Stimulated activated CD8-positive, alpha-beta memory T cell treated with anti-CD3 and anti-CD28 coated beads, Interleukin-4, amount 100 ng/mL, for 4 hours (primary cell): ENCODE measurements at places on chromosomes 13 and 19.

DNA sequence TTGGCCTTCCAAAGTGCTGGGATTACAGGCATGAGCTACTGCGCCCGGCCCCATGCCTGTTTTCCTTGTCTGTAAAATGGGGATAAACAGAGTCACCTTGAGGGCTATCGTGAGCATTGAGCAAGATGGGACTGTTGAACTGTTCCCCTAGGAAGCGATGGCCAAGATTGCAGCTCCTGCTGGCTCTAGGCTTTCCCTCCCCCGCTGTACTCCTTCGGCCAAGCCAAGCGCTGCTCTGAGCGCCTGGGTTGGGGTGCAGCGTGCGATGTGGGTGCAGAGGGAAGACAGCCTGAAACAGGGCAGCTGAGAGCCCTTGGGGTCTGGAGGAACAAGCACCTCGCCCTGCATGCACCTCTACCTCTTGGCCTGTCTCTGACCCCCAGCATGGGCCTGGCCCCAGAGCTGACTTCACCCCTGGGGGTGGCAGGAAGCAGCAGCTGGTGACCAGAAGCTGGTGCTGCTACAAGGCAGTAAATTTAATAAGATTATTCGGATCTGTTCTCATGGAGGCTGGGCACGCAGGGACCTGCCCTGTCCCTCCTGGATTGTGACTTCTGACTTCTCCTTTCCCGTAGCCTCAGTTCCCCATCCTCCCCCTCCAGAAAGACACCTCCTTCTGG is 5.3 kb downstream of the GNG8 start:
- DNase-seq: no peak

GRCh38 chr13:33119856-33120543 is 103.8 kb downstream of the KL start:
- no peak for DNase-seq

GRCh38 chr19:17259118-17259780 is 5.3 kb downstream of the USHBP1 start:
- no peak for DNase-seq

GRCh38 chr19:11268783-11269267 is 6.5 kb upstream of the DOCK6 start:
- DNase-seq: no peak

DNA sequence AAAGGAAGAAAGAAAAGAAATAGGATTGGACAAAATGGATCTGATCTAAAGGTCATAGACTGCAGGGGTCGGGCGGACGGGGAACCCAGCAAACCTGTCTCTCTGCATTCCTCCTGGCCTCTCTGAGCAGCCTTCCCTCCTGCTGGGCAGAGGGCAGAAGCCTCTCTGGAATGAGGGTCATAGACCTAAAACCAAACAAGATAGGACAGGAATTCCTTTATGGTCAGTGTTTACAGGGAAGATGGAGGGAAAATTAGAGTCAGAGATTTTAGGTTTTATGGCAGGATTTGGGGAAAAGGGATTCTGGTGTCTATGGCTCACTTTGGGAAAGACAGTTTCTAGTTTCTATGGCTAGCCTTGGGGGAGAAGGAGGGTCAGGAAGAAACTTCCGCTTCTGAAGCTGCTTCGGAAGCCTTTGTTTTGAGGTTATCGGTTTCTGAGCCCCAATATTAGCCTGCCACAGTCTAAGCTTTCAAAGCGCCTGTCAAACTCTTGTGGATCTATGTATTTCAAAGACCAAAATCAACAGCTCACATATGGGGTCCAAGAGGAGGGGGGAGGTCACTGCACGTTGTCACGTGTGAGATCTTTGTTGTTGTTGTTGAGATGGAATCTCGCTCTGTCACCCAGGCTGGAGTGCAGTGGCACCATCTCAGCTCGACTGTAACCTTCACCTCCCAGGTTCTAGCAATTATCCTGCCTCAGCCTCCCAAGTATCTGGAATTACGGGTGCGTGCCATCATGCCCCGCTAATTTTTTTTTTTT is 18.9 kb upstream of the DPRX start:
- no peak for DNase-seq

DNA sequence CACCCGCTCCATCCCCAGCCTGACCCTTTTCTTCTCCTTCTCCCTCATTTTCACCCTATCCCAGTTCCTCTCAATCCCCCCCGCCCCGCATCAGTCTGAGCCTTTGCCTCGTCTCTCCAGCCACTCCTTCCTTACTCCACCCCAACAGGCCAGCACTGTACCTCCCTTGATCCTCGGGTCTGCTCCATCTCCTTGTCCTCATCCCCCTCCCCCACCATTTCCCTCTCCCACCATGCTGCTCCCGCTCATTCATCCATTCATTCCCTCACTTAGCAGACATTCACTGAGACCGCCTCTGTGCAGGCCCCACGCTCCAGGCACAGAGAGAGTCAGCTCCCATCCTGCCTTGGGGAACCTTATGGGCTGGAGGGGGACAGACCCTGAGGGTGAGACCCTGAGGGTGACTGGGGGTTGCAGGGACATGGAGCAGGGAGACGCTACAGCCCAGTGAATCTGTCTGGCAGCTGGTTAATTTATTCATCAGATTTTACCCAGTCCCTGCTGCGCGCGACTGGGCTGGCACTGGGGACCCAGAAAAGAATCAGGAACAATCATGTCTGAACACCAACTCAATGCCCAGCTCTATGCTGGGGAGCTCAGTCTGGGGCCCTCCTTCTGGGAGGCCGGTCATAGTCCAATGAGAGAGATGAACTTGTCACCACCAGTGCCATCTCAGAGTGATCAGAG is 881 bp downstream of the ARHGAP33 start:
- DNase-seq: no peak
